ENCODE measurements at places on chromosomes 11 and 22. TPM values are rescaled to one million over a fixed set of nuclear protein-coding genes. Genes with fewer than 3 reads are reported as not detected.

KBTBD4 gene
- 14.0 TPM for total RNA-seq

SLC22A6 gene
- total RNA-seq: not detected

FDX1 gene
- 9.6 TPM for total RNA-seq

RELA gene
- 25.5 TPM for total RNA-seq

SLC22A12 gene
- total RNA-seq: not detected

LAMTOR1 gene
- total RNA-seq: 82.1 TPM

OR8J3 gene
- total RNA-seq: not detected
